Tibial nerve (tissue), 4 donors: ENCODE measurements at places on chromosomes 11 and 22.

- no peak overlapping the region for H3K4me3 ChIP-seq
- peaks cover 17% of the 10 kb centered on the region for H3K4me1 ChIP-seq
- DNase-seq = no peak
- no peaks in the 10 kb centered on the region for H3K27me3 ChIP-seq
- H3K27ac ChIP-seq = no peak overlapping the region
- H3K36me3 ChIP-seq = no peaks in the 10 kb centered on the region
Measured at GRCh38 chr22:35470903-35471321, 69.7 kb upstream of the RASD2 start.

DNA sequence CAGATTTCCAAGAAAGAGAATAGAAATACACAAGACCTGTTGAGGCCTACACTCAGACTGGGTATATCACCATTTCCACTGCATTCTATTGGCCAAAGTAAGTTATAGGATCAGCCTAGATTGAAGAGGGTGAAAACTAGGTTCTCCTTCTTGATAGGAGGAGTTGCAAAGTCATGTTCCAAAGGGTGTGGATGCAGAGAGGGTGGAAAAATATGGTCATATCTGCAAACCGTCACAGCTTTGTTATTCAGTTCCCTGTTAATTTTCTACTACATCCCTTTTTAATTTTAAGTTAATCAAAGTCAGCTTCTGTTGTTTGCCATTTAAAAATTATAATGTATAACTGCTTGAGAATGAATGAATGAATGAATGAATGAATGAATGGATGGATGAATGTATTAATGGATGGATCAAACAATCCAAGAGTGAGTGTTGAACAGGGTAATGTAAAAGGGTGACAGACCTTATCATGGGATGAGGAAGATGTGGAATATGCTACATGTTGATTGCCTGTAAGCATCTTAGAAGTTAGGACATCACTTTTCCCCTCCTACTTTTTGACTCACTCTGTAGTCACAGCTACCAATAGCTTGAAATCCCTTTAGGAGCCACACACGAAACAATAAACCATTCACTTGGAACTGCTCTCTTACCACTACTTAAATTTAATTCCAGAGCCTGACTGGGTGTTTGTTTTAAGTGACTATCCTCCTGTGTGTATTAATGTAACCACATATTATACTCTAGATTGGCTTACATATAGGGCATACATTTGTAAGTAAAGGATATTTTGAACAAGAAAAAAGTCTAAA lies 121.5 kb downstream of the CCDC34 start:
- no peaks in the 10 kb centered on the region for H3K4me1 ChIP-seq
- H3K27me3 ChIP-seq = no peaks in the 10 kb centered on the region
- H3K36me3 ChIP-seq = no peaks in the 10 kb centered on the region
- no peak for DNase-seq

DNA sequence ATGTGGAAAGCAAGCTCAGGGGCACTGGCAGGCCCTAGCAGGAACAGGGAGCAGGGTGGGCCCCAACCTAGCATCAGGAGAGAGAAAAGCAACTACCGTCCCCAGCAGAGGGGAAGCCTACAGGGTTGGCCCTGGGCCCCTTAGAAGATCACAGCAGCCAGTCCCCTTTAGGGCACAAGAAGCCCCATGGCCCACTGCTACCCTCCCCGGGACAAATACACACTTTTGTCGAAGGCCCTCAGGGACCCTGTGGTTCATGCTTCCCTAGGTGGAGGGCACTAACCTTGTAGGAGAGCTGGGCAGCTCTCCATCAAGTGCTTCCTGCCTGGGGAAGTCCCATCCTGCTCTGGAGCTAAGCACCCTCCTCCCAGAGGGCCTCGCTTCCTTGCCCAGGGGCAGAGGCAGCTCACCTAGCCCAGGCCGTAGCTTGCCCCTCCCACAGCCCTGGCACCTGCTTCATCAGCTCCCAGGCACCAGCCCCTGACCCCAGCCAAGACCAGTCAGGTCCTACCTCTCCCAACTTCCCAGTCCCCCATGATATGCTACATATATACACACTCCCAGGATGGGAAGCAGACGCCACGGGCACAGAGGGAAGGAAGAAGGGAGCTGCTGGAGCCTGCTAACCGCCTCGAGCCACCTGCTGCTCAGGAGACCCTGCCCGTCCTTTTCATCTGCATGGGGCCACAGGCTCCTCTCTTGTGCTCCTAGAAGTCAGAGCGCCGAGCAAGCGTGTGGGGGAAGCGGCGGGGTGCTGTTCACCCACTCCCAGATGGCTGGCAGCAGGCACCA lies 20.1 kb downstream of the SUN2 start:
- H3K4me1 ChIP-seq = peaks cover 37% of the 10 kb centered on the region
- no peaks in the 10 kb centered on the region for H3K27me3 ChIP-seq
- no peak overlapping the region for H3K27ac ChIP-seq

- no peaks in the 10 kb centered on the region for H3K4me1 ChIP-seq
- no peaks in the 10 kb centered on the region for H3K36me3 ChIP-seq
- H3K27me3 ChIP-seq = no peaks in the 10 kb centered on the region
- H3K4me3 ChIP-seq = no peak overlapping the region
Measured at GRCh38 chr11:125425601-125426000, 70.5 kb downstream of the FEZ1 start.

GRCh38 chr11:45091563-45092403 lies 54.7 kb upstream of the PRDM11 start:
- no peak overlapping the region for H3K4me3 ChIP-seq
- no peaks in the 10 kb centered on the region for H3K36me3 ChIP-seq
- H3K27ac ChIP-seq = peak overlapping the region; percentile 82
- DNase-seq = no peak
- peaks cover 1% of the 10 kb centered on the region for H3K27me3 ChIP-seq

GRCh38 chr11:118045191-118045590 lies 31.7 kb upstream of the TMPRSS4 start:
- DNase-seq = no peak
- no peaks in the 10 kb centered on the region for H3K4me1 ChIP-seq
- H3K36me3 ChIP-seq = no peaks in the 10 kb centered on the region
- no peak overlapping the region for H3K27ac ChIP-seq
- no peak overlapping the region for H3K4me3 ChIP-seq

DNA sequence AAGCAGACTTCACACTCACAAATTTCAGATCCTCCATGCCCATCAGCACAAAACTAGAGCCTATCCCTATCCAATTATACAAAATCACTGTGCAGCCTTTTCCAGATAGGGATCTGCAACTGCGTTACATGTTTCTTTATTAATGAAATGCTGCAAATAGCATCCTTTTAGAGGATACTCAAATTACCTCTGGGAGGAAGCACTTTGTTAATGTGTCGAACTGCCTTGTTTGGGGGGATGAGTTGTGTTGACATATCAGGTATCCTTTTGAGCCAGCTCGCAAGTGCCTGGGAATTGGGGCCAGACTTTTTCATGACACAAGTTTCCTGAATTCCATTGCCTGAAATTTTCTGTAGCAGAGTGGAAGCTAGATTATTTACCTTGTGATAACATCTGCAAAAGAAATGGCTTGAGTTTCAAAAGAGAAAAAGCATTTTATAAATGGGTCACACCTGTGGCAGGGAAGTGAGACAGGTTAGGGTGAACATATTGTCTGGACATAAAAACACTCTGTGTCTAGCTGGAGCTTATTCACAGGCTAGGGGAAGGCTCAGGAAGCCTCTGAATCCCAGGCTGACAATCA lies 299.1 kb upstream of the MTNR1B start:
- H3K4me1 ChIP-seq = no peaks in the 10 kb centered on the region
- no peak for DNase-seq
- H3K36me3 ChIP-seq = no peaks in the 10 kb centered on the region

DNA sequence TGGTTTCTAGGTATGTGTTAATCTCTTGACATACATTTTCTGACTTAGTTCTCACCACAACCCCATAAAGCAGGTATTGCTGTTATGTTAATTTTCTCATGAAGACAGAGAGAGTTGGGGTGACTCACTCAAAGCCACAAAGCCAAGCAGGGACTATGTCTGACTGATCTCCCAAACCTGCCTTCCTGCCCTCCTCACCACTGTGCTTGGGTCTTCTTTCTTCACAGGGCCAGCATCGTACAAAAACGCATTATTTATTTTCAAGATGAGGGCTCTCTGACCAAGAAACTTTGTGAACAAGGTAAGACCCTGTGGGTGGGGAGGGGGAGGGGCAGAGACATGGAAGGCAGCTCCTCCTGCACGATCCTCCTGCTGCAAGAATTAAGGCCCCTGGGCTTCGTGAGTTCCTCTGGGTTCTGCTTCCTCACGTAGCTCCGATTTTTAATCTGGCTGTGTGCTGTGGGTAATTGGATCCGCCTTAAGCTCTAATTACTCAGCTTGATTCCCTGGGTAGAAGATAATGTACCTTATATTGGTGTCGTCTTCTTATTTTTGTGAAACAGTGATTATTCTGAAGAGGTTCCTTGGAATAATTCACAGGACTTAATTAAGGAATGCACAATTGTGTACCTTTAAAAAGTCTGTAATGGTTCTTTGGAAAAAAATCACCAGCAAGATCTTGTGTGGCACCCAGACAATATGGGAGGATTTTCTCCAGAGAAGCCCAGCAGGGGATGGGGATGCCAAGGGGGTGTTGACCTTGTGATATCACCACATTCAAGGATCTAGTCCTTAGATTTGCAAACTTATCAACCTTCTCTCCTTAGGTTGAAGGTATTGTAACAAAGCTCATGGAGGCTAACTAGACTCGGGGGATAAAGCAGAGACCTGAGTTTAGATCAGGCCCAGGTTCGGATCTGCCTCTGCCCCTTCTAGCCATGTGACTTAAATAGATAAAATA lies 112.9 kb downstream of the SPON1 start:
- no peak overlapping the region for H3K27ac ChIP-seq
- no peaks in the 10 kb centered on the region for H3K36me3 ChIP-seq
- H3K4me1 ChIP-seq = no peaks in the 10 kb centered on the region
- no peak overlapping the region for H3K4me3 ChIP-seq
- H3K27me3 ChIP-seq = no peaks in the 10 kb centered on the region

DNA sequence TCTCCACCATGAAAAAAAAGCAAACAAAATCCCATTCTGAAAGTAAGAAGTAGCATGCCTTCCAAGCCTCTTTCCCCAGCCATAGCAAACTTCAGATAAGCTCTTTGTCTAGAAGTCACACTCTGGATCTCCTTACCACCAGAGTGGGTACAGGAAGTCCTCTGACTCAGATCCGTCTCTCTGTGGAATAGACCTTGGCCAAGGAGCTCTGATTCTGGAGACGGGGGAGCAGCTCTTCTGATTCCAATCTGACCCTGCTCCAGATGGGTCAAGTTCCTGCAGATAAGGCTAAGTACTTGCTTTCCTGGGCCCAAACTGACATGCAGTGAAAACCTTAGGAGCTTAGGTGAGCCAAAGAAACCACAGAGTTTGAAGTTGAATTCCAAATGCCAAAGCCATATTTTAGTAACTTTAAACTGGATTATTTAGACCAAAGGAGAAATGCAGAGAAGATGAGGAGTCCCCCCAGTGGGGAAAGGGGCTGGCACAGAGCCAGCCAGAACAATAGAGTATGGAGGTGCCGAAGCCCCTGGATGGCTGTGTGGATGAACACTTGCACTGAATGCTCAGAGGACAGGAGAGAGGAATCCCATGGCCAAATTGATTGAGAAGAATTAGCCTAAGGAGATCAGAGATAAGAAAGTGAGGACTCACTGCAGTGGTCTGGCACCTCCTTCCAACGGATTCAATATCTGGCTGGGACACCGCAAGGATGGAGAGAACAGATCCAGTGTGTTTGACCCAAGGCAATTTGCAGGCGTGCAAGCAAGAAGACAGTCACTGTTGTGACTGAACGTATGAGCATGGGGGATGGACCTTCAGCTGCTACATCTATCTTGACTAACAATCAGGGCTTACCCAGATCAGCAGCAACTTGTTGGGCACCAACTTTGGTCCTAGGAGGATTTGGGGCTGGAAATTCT lies 54.9 kb downstream of the ENDOD1 start:
- H3K27ac ChIP-seq = no peak overlapping the region
- H3K4me3 ChIP-seq = no peak overlapping the region
- H3K27me3 ChIP-seq = no peaks in the 10 kb centered on the region
- no peaks in the 10 kb centered on the region for H3K36me3 ChIP-seq
- no peaks in the 10 kb centered on the region for H3K4me1 ChIP-seq
- DNase-seq = no peak

GRCh38 chr11:10637731-10638151 lies 55.8 kb downstream of the IRAG1 start:
- no peak overlapping the region for H3K27ac ChIP-seq
- no peaks in the 10 kb centered on the region for H3K27me3 ChIP-seq
- DNase-seq = no peak
- H3K4me1 ChIP-seq = peaks cover 12% of the 10 kb centered on the region
- H3K36me3 ChIP-seq = no peaks in the 10 kb centered on the region

DNA sequence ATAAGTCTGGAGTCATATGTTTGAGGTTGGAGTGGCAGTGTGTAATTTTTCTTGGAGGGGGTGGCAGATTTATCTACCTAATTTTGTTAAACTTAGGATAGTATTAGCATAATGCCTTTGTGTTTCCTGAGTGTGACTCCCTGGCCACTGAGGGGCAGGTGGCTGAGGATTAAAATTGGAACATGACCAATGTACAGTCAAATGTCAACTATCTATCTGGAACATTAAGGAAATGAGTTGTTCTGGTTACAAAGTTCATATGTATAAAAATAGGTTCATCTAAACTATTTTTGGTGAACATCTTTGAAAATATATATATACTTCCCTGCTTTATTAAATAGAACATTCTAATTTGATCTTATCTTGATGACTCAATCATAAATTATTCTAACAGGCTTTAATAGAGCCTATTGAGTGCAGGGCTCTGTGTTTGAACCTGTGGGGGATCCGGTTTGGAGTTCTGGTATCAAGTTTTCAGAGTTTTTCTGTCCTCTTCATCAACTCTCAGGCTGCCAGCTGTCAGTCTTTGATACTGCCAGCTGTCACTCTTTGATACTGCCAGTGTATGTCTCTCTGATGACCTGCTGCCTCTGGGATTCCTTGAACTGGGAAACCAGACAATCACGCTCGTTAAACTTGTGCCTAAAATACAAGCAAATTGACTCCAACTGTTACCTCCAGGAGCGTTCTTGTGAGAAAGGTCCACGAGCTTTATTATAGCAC lies 309.6 kb downstream of the METTL15 start:
- no peaks in the 10 kb centered on the region for H3K27me3 ChIP-seq
- H3K4me1 ChIP-seq = no peaks in the 10 kb centered on the region
- no peak overlapping the region for H3K4me3 ChIP-seq

DNA sequence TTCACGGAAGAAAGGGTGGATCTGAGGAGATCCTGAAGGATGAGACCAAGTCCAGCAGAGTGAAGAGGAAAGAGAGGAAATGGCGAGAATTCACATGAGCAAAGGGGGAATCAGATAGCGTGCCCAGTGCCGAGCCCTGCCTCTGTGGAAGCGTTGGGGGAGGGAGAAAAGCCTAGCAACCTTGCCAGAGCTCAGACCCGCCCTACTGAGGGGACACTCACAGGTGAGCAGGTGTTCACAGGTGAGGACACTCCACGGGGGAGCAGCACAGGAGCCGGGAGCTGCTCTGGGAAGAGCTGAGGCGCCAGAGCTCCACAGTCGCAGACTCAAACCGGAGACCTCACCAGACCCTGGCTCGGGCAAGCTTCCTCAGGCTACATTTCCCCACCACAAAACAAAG lies 56.2 kb downstream of the MICAL3 start:
- no peak for DNase-seq
- no peak overlapping the region for H3K27ac ChIP-seq
- H3K36me3 ChIP-seq = no peaks in the 10 kb centered on the region
- H3K4me3 ChIP-seq = no peak overlapping the region

- peaks cover 3% of the 10 kb centered on the region for H3K36me3 ChIP-seq
- no peak for DNase-seq
- H3K4me1 ChIP-seq = no peaks in the 10 kb centered on the region
- H3K4me3 ChIP-seq = no peak overlapping the region
Measured at GRCh38 chr22:40922484-40923303, 28.5 kb upstream of the RBX1 start.
